Activated CD4-positive, alpha-beta T cell treated with anti-CD3 and anti-CD28 coated beads, Interleukin-10, Interleukin-2, amounts not matched to agents 100 ng/mL and 50 ng/mL, durations not matched to agents 16 hours and 8 hours (primary cell): ENCODE measurements at places on chromosomes 12 and 14.

GRCh38 chr14:86858031-86858430 lies 1135.0 kb downstream of the GALC start:
- DNase-seq, result no peak

GRCh38 chr14:22797017-22797917 lies 18.0 kb downstream of the SLC7A7 start:
- no peak for DNase-seq

- DNase-seq, result peak; percentile 82
These were observed 99.1 kb upstream of the NAP1L1 start for GRCh38 chr12:76183459-76184186.

GRCh38 chr12:51009056-51009440 lies 17.1 kb downstream of the SLC11A2 start:
- DNase-seq, result peak; percentile 62

DNA sequence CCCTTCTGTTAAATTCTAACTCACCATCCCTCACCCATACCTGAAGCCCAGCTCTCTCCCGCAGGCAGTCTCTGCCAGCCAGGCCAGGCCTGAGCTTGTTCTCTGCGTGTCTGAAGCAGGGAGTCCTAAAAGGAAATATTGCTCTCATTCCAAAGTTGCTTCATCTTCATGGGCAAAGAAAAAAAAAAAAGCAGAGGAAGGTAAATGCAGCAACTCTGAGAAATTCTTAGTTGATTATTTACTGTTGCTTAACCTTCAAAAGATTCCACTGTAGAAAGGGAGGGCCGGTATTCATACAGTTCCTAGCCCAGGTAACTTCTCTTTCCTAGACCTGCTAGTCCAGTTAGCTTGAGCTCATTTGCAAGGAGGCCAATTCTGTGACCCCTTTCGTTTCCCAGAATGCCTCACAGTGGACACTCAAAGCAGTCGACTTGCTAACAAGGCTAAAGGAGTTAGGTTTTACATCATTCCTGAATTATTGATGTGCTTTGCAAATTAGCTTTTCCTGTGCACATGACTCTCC lies 193.5 kb upstream of the EEA1 start:
- no peak for DNase-seq

DNA sequence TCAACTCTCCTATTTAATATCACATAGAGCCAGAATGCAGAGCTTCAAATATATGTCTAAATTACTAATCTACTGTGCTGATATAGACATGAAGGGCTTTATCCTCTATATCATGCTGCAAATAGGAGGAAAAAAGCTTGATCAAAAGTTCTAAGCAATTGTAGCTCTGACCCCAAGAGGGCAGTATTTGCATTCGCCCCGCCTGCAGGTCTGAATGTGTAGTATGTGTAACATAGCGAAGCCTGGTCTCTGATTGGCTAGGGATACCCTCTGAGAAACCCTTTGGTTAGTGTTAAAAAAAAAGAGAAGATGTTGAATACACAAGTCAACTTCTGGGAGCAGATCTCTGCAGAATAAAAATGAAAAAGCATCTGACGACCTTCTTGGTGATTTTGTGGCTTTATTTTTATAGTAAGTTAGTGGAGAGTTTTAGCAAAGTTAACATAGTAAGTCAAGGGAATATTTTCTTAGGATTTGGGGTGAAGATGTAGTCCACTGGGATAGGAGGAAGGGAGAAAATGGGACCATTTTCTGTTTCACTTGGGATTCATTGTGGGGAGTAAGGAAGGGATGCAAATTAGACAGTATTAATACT lies 151.6 kb upstream of the OR4E1 start:
- DNase-seq, result peak; percentile 71

- no peak for DNase-seq
These were observed 34.5 kb downstream of the HMGA2 start for GRCh38 chr12:65858831-65859230.

GRCh38 chr14:57060276-57060955 lies 208.3 kb downstream of the EXOC5 start:
- peak; percentile 86 for DNase-seq

- DNase-seq, result no peak
These were observed 39.8 kb downstream of the SVOP start for GRCh38 chr12:108980831-108981618.

GRCh38 chr12:102421802-102422583 lies 58.4 kb downstream of the IGF1 start:
- DNase-seq, result peak; percentile 63

DNA sequence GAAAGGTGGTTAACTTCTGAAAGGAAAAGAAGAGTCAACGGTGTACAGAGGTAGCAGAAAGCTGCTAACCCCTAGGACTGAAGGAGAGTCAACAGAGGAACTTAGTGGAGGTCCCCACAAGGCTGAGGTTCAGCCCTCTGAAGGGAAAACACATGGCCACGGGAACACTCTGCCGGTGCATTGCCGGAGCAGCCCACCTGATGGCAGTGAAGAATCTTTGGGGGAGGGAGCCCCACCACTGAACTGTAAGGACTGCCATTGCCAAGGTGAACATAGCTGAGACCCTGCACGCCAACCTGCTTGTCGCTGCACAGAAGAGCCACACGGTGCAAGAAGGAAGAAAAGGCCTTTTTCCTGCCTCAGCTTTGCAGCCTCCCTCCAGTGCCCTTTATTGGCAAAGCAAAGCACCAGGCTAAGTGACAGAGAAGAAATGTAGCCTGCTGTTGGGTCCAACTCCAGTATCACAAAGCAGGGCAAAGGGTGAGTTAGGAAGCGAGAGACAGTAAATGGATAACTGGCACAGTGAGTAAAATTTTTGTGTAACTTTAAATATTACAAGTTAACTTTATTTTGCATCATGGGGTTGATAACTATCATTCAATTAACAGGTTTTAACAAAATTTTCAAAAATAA lies 76.9 kb downstream of the LIN52 start:
- no peak for DNase-seq

- DNase-seq, result no peak
These were observed 209.4 kb upstream of the CRY1 start for GRCh38 chr12:107302649-107303341.

- DNase-seq, result peak; percentile 53
These were observed 46.2 kb downstream of the KDM2B start for GRCh38 chr12:121534495-121535148.

GRCh38 chr14:21703357-21704326 lies 30.0 kb upstream of the OR4E1 start:
- peak; percentile 47 for DNase-seq

DNA sequence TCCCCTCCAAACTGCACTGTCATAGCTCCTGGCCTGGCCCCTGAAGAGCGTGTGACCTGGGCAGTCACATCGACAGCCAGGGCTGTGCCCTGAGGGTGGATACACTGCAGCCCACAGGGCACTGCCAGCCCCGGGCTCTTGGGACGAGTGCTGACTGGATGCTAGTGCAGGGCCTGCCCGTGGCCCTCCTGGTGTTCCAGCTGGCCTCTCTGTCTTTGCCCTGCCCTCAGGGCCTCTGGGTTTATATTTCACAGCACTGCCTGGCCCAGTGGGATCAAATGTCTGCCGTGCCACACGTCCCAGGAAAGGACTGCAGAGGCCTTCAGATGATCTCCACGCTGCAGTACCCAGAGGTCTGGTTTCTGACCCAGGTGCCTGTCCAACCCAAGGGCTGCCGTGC lies 10.1 kb upstream of the CCDC197 start:
- DNase-seq, result no peak

DNA sequence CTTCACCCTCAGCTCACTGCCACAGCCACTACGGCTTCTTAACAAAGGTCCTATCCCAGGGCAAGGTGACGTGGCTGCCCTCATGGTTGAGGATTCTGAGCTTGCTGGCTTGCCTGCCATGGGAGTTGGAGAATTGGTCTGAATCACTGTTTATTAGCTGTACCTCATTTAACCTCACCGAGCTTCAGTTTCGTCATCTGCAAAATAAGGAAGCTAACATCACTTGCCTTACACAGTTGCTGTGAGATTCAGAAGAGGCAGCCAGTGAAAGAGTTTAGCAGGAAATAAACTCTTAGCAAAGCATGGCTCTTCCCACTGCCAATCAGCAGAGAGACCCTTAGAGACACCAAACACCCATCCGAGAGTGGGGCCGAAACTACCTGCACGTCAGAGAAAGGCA lies 90.1 kb upstream of the KCNA1 start:
- DNase-seq, result no peak

GRCh38 chr14:50312734-50313054 lies 570 bp downstream of the DMAC2L start:
- no peak for DNase-seq

GRCh38 chr12:50508970-50509663 lies 4.3 kb downstream of the DIP2B start:
- no peak for DNase-seq

DNA sequence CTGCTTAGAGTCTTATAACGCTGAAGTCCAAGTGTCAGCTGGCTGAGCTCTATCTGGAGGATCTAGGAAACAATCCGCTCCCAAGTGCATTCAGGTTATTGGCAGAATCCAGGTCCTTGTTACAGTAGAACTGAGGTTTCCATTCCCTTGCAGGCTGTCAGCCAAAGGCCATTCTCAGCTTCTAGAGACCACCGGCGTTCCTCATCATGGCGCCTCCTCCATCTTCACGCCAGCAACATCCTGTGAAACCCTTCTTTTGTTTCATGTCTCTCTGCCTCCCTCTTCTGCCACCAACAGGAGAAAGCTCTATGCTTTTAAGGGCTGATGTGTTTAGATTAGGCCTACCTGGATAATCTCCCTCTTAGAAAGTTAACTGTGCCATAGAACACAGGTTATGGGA lies 133.0 kb upstream of the RASSF8 start:
- DNase-seq, result no peak

GRCh38 chr14:106821119-106821518 lies 1294.7 kb downstream of the TMEM121 start:
- no peak for DNase-seq

GRCh38 chr12:27142101-27142721 lies 59.8 kb upstream of the C12orf71 start:
- peak; percentile 69 for DNase-seq

DNA sequence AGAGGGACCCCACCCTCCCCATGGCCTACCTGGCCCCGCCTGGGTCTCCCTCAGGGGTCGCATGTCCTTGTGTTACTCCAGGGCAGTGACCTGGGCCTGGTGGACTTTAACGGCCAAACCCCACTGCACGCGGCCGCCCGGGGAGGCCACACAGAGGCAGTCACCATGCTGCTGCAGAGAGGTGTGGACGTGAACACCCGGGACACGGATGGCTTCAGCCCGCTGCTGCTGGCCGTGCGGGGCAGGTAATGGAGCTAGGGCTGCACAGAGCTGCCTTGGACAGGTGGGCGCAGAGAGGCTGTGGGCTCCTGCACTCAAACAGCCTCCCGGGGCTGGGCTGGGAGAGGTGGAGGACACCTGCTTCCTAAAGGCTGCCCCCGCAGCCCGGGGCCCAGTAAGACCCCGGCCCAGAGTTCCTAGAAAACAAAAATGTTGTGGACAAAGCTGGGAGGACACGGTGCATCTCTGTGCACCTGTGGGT lies 21.6 kb downstream of the ASPG start:
- DNase-seq, result no peak

- DNase-seq, result no peak
These were observed 26.3 kb upstream of the BCDIN3D start for GRCh38 chr12:49868952-49869815.

GRCh38 chr14:103693515-103693914 lies 21.7 kb downstream of the XRCC3 start:
- no peak for DNase-seq

DNA sequence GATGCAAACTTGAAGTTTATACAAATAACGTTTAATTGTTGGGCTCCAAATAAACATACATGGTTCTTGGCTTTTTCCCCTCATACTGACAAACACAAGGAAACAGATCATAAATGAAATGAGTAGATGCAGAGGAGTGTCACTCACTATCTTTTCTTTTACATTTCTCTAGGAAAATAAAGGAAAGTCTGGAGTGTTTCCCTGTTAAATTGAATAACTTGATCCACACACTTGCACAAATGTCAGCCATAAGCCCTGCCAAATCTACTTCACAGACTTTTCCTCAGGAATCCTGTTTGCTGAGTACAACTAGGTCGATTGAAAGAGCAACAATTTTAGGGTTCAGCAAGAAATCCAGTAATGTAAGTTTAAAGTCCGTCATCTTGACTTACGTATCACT lies 175.3 kb downstream of the PLCZ1 start:
- DNase-seq, result no peak

GRCh38 chr12:102484428-102484958 lies 4.1 kb upstream of the IGF1 start:
- DNase-seq, result peak; percentile 69

- DNase-seq, result peak; percentile 22
These were observed 27.4 kb upstream of the RXYLT1 start for GRCh38 chr12:63752283-63752682.

DNA sequence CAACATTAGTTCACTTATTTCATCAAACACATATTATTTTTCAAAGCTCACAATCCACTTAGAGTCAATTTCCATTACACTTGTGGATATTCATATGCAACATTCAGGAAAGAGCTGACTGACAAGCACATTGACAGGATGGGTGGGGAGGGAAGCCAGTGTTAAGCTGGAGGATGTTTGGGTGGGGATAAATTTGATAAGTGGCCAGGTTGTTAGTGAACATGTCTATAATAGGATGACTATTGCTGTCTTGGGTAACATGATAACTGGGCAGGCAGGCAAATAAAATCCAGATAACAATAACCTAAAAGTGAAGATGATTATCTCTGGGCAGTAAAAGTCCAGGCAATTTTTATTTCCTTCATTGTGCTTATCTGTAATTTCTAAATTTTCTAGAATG lies 73.8 kb upstream of the OSBPL8 start:
- DNase-seq, result no peak

- DNase-seq, result no peak
These were observed 68.4 kb upstream of the PTGR2 start for GRCh38 chr14:73783107-73783727.

DNA sequence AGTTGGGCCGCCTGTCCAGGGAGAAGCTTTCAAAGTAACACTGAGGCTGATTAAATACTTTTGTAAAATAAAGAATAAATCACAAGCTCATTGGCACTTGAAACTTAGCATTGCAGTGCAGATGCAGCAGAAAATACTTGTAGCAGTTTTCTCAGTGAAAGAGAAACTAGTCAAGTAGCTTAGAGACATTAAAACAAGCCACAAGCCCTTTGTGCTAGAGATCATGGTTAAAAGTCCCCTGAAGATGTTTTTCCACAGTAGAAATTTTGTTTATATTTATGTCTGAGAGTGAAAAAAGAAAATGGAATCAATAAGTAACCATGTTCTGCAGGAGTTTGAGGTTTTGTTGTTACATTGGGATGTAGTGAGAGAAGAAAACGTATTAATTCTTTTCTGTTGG lies 5.9 kb downstream of the PSEN1 start:
- DNase-seq, result no peak

DNA sequence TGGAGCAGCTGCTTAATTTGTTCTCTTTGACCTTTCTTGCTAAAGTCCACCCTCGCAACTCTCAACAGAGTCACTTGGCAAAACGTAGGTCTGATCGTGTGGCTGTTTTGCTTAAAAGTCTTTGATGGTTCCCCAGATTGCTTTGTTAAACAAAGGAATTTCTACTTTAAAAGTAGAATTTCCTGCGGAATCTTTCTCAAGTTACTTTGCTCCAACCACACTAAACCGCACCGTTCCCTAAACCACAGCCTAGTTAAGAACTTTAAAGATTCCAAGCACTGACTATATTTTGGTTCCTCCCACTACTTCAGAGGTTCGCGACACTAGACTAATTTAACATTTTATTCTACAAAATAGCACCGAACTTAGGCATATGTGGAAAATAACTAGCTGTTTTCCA lies 114.8 kb upstream of the FGD4 start:
- DNase-seq, result no peak
